ENCODE measurements at places on chromosomes 12 and 14.

- no peak for DNase-seq
Observed at GRCh38 chr14:100649173-100649519, 61.9 kb upstream of the BEGAIN start.

DNA sequence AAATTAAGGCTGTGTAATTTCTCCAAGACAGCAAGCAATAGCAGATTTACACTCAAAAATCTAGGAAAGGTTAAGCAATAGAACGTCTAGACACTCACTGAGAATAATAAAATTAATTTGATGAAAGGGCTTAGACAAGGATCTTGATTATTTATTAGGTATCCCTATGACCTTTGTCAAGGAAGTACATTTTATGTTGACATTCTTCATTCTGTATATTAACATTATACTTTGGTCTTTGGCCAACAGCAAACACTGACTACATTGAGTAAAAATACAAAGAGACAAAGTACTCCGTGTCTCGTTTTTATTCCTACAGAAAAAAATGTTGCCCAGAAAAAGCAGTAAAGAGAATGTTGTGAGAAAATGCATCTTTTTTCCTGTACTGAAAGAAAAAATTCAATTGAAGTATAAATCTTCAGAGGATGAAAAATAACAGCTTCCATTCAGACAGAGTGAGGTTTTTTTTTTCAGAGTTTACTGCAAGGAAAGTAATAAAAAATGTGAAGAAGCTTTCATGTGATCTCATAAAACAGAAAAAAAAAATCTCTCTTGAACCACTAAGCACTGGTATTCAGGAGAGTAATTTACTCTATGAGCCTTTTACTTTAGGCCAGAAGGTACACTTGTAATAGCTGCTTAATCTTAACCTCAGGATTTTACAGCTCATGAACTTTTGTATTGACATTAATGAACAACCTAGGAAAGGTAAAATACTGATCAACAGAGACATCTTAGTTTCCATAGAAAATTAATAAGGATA, 605.0 kb downstream of the FSCB start:
- no peak for DNase-seq

- DNase-seq = no peak
Observed at GRCh38 chr12:9646794-9647781, 22.4 kb upstream of the CLEC2D start.

GRCh38 chr14:68585690-68586089, 207.2 kb downstream of the ZFP36L1 start:
- DNase-seq = no peak

DNA sequence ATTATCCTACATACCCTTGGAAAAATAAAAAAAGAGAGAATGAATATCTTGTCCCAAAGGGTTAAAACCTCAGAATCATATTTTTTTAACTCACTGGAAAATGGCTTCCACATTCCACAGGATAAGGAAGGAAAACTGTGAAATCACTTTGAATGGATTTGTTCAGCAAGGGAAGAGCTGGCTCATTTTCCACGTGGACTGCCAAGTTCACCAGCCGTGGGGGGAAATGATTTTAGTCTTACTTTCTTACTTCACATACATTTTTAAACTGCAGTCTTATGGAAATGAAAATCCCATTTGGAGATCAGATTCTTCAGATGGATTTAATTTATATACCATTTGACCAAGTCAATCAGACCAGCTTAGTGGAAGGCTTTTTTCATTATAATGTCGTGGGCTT, 29.9 kb upstream of the AEBP2 start:
- DNase-seq = no peak

GRCh38 chr12:111298582-111299436, 70.1 kb downstream of the PHETA1 start:
- peak; percentile 12 for DNase-seq

- DNase-seq = no peak
Observed at GRCh38 chr12:21825886-21826617, 51.5 kb upstream of the KCNJ8 start.

DNA sequence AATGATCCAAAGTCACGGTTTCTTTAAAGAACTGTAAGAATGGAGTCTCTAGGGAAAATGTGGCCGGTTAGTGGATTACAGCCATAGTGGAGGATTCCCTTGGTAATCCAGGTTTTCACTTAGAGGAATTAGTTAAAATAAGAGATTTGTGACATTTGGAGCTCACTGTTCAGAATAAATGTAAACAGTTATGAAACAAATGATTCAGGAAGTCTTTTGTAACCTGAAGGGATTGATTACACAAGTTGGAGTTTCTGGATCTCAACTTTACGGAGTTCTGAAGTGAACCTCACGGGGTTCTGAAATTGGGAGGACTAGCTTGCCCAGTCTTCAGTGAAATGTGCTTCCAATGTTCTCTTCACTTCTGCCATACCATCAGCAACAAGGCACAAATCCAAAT, 234.4 kb upstream of the FKBP4 start:
- no peak for DNase-seq

GRCh38 chr12:27840229-27840999, 60.4 kb upstream of the MANSC4 start:
- DNase-seq = peak; percentile 99

DNA sequence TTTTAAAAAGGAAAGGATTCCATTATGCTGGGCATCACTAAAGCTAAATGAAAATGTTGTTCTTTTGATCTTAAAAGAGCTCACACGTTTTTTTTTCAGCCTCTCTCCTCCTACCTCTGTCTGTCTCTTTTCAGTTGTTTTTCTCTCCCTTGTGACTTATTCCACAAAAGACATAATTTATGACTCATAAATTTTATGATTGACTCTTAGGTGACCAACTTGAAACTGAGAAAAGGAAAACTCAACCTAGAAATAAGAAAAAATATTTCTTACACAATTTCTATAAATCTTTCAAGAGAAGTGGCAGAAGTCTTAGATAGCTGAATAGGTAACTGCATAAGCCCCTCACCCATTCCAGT, 227.7 kb upstream of the DDHD1 start:
- no peak for DNase-seq

- no peak for DNase-seq
Observed at GRCh38 chr12:31492599-31493196, 98.2 kb downstream of the DENND5B start.

DNA sequence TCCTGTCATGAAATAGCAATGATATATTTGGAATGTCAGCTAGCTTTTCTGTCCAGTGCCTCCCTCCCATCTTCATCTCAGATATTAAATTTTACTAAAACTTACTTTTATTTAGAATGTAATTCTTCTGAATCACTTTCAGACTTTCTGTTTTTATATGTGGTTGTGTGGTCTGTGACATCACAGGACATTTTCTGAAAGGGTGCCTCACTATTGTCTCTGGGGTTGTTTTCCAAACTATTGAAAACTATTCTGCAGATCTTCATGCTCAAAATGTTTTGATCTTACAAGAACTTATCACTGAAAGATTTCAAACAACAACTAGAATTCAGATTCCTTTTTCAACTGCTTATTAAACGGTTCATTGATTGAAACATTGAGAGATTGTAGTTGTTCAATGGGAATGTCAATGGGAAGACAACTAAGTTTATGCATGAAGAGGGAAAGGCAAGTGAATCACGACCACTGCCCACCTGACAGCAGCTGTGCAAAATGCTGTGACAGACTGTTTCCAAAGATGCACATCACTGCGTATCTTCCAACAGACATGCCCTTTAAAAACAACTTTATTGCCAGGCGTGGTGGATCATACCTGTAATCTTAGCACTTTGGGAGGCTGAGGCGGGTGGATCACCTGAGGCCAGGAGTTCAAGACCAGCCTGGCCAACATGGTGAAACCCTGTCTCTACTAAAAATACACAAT, 51.3 kb downstream of the KLRG1 start:
- no peak for DNase-seq

- no peak for DNase-seq
Observed at GRCh38 chr12:75706786-75707605, 195.6 kb upstream of the KRR1 start.

DNA sequence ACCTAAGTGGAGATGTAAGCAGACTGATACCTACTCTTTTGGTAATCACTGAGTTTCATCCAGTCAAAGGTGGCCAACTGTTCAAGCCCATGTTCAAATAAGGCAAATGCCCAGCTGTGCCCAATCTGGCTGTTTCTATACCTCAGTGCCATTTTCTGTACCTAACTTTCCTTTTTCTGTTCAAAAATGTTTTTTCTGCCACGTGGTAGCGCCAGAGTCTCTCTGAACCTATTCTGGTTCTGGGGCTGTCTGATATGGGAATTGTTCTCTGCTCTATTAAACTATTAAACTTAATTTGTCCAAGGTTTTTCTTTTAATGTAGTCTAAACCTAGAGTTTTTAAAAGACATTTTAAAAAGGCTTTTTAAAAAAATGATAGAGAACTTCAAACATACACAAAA, 391.2 kb downstream of the NOVA1 start:
- DNase-seq = no peak

GRCh38 chr12:95239216-95239615, 21.6 kb downstream of the VEZT start:
- no peak for DNase-seq

GRCh38 chr12:124191024-124191359, 103.9 kb upstream of the RFLNA start:
- peak; percentile 61 for DNase-seq

DNA sequence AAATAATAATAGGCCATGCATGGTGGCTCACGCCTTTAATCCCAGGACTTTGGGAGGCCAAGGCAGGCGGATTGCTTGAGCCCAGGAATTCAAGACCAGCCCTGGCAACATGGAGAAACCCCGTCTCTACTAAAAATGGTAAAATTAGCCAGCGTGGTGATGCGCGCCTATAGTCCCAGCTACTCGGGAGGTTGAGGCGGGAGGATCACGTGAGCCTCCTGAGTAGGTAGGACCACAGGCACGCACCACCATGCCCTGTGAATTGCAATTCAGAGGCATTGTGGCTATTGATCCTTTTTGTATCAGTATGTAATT, 2.3 kb downstream of the ARHGDIB start:
- no peak for DNase-seq

GRCh38 chr12:53750812-53751335, 905 bp downstream of the CISTR start:
- DNase-seq = no peak

GRCh38 chr12:124420041-124420995, 125.4 kb downstream of the RFLNA start:
- DNase-seq = no peak

GRCh38 chr12:67270622-67271021, 1.5 kb downstream of the CAND1 start:
- no peak for DNase-seq

GRCh38 chr12:128098730-128099129, 168.2 kb upstream of the TMEM132C start:
- DNase-seq = no peak

GRCh38 chr12:22598763-22599161, 26.2 kb upstream of the ETNK1 start:
- no peak for DNase-seq

DNA sequence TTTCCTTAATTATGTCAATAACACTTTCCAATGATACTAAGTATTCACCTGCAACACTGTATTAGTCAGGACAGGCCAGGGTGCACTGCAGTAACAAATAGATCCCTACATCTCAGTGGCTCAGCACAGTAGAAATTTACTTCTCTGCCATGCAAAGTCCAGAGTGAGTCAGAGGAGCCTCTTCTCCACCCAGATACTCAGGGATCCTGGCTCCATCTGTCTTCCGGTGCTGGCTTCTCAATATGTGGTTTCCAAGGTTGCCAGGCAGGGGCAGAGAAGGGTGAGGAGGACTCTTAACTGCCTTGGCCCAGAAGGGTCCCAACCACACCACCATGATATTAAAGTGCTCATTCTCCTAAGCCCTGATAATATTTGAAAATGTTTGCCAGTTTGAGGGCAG, 47.8 kb downstream of the ADGRD1 start:
- DNase-seq = no peak

- DNase-seq = no peak
Observed at GRCh38 chr12:54868690-54869089, 14.4 kb downstream of the MUCL1 start.

GRCh38 chr12:118827606-118828005, 153.7 kb upstream of the SRRM4 start:
- no peak for DNase-seq

GRCh38 chr12:113988976-113989375, 22.9 kb upstream of the RBM19 start:
- no peak for DNase-seq

DNA sequence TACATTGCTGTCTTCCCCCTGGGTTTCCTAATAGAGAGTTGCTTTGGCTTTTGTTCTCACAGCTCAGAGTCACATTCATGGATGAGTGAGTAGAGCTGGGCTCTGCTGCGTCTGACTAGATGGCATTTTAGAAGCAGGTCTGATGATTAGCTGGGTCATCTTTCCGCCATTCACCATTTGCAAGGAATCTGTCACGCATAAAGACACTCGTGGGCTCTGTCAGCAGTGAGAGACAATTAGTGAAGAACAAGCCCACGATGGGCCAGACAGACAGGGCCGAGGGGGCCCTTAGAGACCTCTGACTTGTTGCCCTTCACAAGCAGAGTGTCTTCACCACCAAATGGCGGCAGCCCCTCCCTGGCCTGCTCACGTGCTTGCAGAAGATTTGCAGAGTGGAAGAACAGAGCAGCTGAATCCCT, 175.0 kb downstream of the CRADD start:
- no peak for DNase-seq

- DNase-seq = no peak
Observed at GRCh38 chr14:30389134-30389876, 169.7 kb upstream of the G2E3 start.

DNA sequence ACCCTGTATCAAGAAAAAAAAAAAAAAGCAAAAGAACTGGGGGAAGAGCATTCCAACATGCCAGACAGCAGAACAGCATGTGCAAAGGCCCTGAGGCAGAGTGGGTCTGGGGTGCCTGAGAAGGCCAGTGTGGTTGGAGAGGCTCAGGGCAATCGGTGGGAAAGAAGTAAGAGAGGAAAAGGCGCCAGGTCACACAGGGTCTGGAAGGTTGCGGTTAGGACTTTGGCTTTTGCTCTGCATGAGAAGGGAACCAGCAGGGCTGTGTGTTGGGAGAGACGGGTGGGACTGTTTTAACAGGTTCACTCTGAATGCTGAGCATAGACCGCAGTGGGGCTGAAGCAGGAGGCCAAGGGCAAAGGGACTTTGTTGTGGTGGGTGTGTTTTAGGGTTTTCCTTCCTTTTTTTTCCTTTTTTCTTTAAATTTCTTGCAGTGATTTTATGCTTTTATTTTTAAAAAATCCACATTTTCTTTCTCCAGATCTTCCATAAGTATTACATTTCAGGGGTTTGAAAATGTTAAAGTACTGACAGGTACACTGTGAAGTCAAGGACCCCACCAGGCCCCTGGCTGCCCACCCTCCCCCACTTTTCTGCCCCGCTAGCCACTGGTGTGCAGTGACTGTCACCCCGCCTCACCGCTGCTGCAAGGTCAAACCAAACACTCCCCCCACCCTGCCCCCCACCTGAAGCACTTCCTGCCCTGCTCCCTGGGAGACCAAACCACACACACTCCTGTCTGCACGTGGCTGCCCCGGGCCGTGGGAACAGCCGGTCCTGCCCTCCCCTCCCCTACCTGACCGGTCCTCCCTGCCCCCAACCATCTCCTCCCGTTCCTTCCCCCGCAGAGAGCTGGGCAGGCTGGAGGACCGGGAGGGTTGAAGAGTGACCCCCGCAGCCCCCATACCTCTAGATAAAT, 30.0 kb downstream of the DTX1 start:
- DNase-seq = no peak

- peak; percentile 14 for DNase-seq
Observed at GRCh38 chr12:102618197-102618877, 138.0 kb upstream of the IGF1 start.

Measured in MV-4-11 (cell line).